ENCODE measurements at places on chromosomes 6 and 20.
A peak's percentile ranks its signal among the peaks of the same experiment; 100 is the strongest.

DNA sequence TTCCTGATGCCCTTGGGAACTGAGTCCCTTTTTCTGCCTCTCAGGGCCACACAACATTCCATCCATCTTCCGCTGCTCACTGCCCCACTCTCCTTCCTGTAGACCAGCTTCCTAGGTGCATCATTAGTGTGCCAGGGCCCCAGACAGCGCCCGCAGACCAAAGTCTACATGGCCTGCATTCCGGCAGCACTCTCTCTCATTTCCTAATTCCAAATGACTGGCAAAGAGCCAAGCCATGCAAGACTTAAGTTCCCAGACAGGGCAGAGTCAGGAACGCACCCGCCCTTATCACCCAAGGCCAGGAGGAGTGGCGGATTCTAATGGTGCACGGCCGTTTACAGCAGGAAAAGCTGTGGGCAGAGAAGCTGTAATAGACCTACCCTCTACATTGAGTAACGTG is 159.8 kb upstream of the ARID1B start:
- DNase-seq, result no peak

- DNase-seq, result no peak
Observed at GRCh38 chr6:81761197-81761596, 8.7 kb upstream of the TENT5A start.

GRCh38 chr6:167094820-167095637 is 27.9 kb upstream of the CCR6 start:
- DNase-seq, result no peak

GRCh38 chr6:3869284-3869631 is 20.1 kb downstream of the FAM50B start:
- DNase-seq, result no peak

GRCh38 chr6:110517601-110518281 is 41.3 kb upstream of the SLC22A16 start:
- peak; percentile 20 for DNase-seq

DNA sequence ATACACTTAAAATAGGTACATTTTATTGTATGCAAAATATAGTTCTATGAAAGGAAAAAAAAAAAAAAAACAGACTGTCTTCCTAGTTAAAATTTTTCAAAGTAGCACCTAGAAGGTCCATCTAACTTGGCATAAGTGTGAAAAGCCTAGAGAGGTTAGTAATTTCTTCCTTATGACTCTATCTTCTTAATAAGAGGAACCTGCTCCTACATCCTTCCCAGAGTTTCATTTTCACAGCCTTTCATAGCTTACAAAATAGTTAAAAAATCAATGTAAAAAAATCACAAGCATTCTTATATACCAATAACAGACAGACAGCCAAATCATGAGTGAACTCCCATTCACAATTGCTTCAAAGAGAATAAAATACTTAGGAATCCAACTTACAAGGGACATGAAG is 28.8 kb downstream of the OGFRL1 start:
- DNase-seq, result no peak

GRCh38 chr6:145295746-145296145 is 439.6 kb downstream of the EPM2A start:
- no peak for DNase-seq

DNA sequence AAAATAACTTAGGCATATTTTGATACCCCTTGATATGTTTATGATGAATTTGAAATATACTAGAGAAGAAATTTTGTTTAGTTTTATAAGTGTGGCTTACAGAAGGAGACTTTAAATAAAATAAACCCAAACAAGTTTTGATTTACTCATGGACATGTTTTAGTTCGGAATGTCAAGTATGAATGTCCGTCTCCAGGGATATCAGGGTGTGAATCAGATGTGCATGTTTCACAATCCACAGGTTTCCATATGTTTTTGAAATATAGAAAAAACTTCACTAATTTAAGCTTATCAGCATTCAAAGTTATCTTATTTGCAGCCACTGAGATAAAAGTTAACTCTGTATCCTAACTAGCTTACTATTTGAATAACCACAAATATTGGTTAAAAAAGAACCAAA is 51.5 kb downstream of the PLCB1 start:
- no peak for DNase-seq

DNA sequence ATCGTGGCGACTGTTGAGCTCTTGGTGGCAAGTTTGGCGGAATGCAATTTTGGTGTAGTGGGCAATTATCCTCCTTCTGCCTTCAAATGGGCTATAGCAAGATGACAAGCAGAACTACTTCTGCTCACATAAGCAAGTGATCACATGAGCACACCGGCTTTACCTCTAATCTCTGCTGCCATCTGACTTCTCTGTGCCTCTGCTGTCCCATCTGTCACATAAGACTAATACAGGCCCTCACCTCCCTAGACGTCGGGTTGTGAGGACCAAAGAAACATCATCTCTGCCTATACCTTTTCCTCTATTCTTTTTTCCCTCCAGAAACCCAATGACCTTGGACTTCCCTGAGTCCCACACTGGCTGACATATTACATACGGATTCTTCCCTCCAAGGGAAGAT is 13.3 kb upstream of the WTAP start:
- DNase-seq, result no peak

DNA sequence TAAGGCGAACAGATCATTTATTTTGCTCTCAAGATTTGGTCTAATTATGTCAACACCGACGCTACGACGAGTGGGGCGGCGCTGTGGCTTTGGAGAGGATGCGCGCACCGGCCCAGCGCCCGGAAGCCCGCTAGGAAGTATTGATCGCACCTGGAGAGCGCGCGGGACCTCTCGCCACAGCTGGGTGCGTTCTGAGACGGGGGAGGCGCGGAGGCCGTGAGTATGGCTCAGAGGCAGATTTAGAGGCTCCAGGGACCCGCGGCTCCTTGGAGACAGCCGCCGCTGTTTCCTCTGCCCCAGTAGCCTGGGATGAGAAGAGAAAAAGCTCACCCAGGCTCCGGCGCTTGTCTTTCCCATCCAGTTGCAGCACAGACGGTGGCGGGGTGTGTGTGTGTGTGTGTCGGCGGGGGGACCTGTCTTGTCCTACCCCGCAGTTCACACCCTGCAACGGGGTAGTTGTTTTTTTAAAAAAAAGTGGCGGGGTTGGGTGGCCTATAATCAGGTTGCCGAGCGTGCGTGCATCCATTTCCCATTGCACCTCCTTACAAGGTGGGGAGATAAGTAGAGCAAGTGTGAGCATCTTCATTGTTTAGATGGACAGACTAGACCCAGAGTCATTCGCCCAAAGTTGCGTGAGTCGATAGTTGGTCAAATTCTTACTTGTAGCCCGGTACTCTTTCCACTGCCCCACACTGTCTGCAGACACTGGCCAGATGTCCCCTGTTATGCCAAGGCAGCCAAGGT is 11.2 kb downstream of the TFAP2D start:
- DNase-seq, result no peak

GRCh38 chr6:28585335-28585734 is 59.7 kb downstream of the GPX5 start:
- DNase-seq, result peak; percentile 28

GRCh38 chr6:109257494-109257893 is 124.8 kb downstream of the CD164 start:
- no peak for DNase-seq

- DNase-seq, result peak; percentile 79
Observed at GRCh38 chr6:142802124-142802523, 142.9 kb downstream of the HIVEP2 start.

- DNase-seq, result no peak
Observed at GRCh38 chr6:15505463-15505918, 157.3 kb downstream of the DTNBP1 start.
